ENCODE measurements at places on chromosomes 13 and 19.

GRCh38 chr13:88919970-88920628 is 1248.9 kb downstream of the SLITRK5 start:
- DNase-seq = no peak

DNA sequence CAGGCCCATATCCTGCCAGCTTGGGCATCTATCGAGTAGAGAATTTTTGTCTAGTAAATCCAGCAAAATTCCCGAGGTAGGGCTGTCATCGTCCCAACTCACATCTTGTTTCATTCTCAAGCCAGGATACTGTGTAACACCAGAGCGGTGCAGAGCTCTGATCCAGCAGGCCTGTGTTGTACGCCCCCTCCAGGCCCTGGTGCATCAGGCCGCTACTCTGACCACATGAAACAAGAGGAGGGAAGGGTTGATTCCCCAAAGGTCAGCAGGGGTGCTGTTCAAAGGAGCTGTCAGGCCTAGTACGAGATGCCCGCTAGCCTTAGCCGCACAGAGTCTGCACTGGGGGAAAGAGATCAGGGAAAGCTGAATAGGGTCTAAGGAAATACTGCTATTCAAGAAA is 276.0 kb downstream of the SLC7A1 start:
- DNase-seq = no peak

DNA sequence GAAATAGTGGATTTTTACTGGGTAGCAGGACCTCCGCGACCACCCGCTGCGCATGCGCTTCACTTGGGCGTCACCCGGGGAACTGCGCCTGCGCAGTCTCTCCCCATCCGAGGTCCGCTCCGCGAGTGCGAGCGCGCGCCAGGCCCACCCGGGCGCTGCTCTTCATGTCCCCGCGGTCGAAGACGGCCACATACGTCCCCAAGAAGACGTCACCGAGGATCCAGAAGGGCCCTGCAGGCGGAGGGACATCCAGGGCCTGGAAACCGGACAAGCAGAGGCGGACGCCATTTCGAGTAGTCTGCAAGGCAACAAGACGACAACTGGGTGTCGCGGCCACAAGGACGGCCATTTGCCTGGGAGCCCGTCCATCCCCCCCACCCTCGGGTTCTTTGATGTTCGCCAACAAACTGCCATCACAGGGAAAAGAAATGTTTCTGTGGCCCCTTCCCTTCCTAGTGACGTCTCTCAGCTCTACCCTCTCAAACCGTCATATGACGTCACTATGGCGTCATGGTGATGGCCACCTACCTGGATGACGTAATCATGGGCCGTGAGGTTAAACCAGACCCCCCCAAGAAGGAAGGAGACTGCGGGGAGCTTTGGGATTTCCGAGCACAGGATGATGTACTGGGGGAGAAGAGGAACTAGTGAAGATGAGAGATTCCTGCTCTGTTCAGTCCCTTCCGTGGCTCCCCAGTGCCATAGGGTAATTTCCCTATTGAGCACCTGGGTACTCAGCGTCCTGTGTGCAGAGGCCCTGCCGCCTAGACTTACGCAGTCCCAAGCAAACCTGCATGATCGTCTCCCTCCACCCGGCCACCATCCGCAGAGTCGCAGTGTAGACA is 6.7 kb downstream of the NAPSA start:
- DNase-seq = peak; percentile 82

DNA sequence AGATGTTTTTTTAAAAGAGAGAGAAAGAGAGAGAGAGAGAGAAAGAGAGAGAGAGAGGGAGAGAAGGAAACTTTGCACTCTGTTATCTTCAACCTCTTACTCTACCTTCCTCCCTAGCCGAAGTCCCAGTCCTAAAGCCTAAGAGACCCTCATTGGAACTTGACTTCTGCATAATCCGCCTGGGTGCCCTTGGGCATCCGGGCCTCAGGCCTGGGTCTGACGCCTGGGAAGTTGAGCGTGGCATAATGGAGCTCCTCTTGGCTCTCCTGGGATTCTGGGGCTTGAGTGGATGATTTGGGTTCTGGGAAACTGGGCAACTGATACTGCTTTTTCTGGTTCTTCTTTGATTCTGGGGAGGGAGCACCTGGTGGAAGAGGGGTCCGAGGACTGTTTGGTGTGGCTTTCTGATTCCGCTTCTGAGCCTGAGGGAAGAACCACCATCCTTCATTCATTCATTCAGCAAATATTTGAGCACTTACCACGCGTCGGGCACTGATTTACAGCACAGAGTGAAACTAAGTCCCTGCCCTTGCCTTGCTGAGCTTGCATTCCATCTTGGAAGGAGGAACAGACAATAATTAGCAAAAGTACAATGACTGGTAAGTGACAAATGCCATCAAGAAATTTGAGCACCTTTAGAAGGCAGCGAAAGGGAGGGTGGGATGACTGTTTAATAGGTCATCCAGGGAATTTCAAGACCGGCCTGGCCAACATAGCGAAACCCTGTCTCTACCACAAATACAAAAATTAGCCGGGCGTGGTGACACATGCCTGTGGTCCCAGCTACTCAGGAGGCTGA is 6.3 kb downstream of the SIGLEC10 start:
- no peak for DNase-seq

DNA sequence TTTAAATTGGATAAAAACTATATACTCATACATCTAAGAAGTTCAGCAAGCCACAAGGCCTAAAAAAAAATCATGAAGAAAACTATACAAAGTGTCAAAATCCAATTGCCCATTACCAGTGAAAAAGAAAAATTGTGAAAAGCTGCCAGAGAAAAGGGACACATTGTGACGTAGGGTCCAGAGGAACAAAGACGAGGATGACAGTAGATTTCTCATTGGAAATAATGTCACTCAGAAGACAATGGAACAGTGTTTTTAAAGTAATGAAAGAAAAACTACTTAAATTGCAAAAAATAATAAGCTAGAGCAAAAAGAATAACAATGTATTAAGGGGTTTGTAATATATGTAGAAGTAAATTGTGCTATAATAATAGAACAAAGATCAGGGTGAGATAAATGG is 195.2 kb downstream of the EFNB2 start:
- DNase-seq = no peak

- no peak for DNase-seq
These were observed 50.5 kb upstream of the SPATA13 start for GRCh38 chr13:24110011-24110410.

GRCh38 chr19:47391510-47392223 is 27.7 kb downstream of the MEIS3 start:
- DNase-seq = peak; percentile 79

- DNase-seq = no peak
These were observed 220.0 kb downstream of the TEX29 start for GRCh38 chr13:111540486-111540885.

DNA sequence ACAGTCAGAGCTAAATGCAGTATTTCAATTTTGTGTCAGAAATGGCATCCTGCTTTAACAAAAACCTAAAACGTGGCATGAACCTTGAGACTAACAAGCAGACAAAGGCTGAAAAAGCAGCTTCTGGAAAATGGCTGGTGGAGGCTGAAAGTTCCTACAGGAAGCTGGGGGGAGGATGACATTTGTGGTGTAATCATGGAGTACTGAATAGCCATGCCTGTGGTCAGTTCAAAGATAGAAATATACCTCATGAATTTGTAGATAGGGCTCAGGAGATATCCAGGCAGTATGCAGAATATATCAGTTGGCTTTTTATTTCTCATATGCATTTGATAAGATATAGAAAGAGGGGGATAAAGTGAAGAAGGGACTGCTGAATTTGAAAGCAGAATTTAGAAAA is 181.7 kb downstream of the UQCRFS1 start:
- DNase-seq = no peak

- no peak for DNase-seq
These were observed 6.9 kb downstream of the SYDE1 start for GRCh38 chr19:15114153-15114540.

- DNase-seq = peak; percentile 36
These were observed 115.2 kb upstream of the VSTM2B start for GRCh38 chr19:29410601-29411000.

DNA sequence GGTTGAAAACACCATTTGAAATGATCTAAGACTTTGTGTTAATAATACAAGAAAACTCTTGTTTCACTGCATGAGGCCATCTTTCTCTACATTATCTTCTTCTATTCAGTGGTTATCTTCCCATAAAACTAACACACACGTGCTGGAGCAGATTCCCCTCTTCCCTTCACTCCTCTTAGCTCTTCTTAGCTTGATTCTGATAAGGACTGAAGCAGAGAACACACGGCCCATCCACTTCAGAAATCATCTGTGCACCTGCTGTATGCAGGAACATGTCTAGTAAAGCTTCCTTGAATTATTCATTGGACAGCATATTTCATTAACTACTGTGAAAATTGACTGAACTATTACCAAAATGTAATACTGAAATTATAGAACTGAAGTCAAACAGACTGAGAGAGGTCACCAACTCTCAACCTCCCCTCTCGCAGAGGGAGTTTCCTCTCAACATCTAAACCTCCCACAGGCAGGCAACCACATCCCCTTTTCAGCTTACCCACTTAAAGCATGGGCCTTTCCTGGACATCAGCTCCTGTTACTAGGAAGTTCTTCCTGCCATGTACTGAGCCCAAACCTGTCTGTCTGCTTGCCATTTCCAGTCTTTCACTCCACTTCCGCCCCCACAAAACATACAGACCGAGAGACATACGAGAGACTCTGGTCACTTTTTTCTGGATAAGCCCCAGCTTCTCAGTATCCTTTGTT is 113.9 kb downstream of the CRYL1 start:
- DNase-seq = no peak

GRCh38 chr13:35874704-35875103 is 256.5 kb downstream of the DCLK1 start:
- no peak for DNase-seq

- DNase-seq = no peak
These were observed 20.3 kb upstream of the EIF3G start for GRCh38 chr19:10139952-10140351.

DNA sequence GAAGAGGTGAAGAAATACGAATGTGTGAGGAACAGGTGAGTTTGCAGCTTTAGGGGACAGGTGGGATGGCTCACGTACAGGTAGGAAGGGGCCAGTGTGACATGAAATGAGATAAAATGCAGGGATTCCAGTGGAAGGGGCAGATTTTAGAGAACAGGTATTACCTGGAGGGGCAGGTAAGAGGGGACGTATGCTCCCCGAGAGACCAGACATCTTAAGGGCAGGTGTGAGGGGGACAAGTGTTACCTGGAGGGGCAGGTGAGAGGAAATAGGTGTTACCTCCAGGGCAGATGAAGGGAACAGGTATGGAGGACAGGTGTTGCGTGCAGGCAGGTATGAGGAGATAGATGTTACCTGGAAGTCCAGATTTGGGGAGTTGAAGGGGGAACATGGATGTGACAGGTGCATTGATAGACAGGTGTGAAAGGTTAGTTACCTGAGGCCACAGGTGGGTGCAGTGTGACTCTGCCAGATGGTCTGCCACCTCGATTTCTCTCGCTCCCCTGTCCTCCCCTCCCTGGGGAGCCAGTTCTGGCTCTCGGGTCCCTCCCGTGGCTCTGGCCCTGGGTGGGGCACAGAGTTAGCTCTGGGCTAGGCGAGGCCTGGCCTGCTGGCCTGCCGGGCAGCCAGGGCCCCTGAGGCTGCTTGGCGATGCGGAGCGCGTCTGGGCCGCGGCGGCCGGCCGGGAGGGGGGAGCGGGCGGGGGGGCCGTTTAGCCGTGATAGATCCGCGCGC is 2.1 kb downstream of the ERFL start:
- DNase-seq = no peak

- peak; percentile 28 for DNase-seq
These were observed 88.8 kb downstream of the GNG7 start for GRCh38 chr19:2613507-2614295.

DNA sequence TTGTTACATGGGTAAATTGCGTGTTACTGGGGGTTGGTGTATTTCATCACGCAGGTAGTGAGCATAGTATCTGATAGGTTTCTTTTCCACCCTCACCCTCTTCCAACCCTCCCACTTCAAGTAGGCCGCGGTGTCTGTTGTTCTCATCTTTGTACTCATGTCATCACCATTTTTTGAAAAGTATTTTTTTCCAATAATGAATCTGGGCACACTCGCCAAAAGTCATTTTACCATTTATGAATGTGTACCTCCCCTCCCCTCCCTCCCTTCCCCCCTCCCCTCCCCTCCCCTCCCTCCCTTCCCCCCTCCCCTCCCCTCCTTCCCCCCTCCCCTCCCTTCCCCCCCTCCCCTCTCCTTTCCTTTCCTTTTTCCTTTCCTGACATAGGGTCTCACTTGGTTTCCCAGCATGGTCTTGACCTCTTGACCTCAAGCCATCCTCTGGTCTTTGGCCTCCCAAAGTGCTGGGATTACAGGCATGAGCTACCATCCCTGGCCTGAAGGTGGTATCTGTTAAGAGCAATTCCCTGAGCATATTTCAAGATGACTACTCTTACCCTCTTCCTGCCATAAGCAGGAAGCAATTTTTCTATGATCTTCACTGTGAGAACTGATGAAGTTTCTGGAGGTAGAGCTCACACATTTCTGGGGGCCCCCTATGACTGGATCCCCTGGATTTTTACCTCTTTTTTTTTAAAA is 15.7 kb downstream of the ZNF627 start:
- DNase-seq = no peak

Data from femur (tissue), 1 donor.